ENCODE measurements at places on chromosomes 1 and 21.

DNA sequence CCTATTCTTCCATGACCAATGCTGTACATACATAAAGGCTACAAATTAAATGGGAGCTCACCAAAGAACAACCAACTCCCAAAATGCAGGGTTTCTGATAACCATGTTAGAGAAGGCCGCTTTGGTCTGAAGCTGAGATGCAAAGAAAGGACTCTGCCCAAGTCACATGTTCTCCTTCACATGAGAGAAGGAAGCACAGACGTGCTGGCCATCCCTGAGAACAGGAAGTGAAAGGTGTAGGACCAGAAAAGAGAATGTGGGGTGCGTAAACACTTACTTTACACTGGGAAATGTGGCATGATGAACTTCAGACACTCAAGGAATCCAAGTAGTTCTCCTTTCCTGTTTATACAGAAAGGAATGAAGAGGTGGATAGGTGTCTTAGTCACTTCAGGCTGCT is 31.7 kb upstream of the TADA1 start:
- no peak overlapping the region for H3K27ac ChIP-seq
- no peak for DNase-seq
- peaks cover 5% of the 10 kb centered on the region for H3K36me3 ChIP-seq
- peaks cover 29% of the 10 kb centered on the region for H3K4me1 ChIP-seq

GRCh38 chr1:202562444-202563060 is 147.7 kb downstream of the SYT2 start:
- no peak overlapping the region for H3K27ac ChIP-seq
- peaks cover 19% of the 10 kb centered on the region for H3K4me1 ChIP-seq
- DNase-seq: no peak
- no peak overlapping the region for H3K4me3 ChIP-seq
- H3K27me3 ChIP-seq: no peaks in the 10 kb centered on the region

DNA sequence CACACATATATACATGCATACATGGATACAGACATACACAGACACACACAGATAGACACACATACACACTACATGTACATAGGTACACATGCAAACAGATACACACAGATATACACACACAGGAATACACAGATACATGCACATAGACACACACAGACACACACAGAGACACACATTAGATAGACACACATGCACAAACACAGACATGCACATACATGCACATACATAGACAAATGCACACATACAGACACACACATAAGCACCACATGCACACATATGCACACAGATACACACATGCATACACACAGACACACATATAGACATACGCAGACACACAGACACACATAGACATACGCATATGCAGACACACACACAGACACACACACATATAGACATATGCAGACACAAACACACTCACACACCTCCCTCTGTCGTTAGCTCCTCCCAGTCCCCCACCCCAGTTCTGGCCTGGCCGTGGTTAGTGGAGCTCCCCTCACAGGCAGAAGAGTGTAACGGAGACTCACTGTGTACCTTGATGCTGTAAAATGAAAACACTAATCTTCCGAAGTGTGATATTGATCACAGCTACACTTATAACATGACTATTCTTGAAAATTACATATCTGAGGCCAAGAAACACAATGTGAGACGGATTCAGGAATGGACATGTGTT is 7.6 kb downstream of the UBASH3A start:
- no peak overlapping the region for H3K27ac ChIP-seq
- peaks cover 61% of the 10 kb centered on the region for H3K4me1 ChIP-seq
- no peak for DNase-seq
- H3K4me3 ChIP-seq: no peak overlapping the region

DNA sequence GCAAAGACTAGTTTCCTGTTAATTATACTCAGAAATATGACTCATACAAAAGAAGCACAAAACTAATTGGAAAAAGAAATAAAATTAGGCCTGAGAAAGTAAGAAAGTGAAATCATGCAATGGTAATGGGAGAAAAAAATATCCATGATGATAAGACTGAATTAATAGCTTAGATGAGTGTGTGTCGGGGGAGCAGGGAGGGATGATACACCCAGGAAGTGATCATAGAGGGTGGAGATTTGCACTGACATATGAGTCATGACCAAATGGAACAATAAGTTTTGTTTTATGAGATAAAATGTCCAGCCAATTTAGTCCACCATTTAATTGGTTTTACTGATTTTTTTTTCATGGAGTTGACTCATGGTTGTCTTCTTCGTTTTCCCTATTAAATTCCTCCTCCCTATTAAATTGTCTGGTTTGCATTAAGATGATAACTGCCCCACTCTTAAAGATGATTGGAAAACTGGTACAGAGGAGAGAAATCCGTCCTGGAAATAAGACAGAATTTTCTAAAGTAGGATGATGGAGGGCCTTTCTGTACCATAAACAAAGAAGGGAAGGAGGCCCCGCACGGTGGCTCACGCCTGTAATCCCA is 111.7 kb upstream of the KCNJ6 start:
- H3K4me3 ChIP-seq: no peak overlapping the region
- no peaks in the 10 kb centered on the region for H3K27me3 ChIP-seq
- H3K4me1 ChIP-seq: peaks cover 2% of the 10 kb centered on the region
- DNase-seq: no peak

GRCh38 chr1:29502911-29503840 is 266.9 kb downstream of the PTPRU start:
- H3K27ac ChIP-seq: no peak overlapping the region
- peaks cover 14% of the 10 kb centered on the region for H3K27me3 ChIP-seq
- no peak overlapping the region for H3K4me3 ChIP-seq
- no peaks in the 10 kb centered on the region for H3K36me3 ChIP-seq

DNA sequence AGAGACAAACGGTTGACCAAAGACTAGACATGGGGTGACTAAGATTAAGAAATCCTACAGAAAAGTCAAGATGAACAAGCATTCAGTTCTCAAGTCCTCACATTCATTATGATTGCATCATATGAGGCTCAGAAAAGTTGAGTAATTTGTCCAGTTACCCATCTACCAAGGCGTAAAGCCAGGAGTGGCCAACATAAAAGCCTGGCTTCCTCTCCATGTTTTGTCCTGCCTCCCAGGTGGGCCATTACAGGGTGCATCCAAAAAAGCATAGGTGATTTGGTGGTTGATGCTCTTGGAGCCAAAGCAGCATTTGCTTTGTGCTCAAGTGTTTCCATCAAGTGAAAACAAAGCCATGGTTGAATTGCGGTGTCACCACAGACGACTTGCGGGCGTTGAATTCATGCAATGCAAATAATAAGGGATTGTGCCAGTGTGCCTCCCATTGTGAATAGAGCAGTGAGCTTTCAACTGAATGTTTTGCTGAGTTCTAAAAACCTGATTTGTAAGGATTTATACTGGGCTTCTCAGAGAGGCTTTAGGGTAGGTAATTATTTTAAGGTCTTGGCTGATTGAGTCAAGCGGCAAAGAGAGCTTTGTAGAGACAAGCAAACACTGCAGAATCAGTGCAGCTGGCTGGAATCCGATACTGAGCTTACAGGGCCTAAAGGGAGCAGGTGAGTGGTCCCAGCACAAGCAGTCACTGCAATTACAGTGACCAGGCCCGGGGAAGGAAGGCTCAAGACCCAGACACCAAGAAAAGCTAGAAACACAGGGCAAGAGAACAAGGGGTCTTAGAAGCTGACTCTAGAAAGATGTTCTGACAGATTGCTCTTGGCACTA is 54.1 kb downstream of the KCNJ15 start:
- no peaks in the 10 kb centered on the region for H3K27me3 ChIP-seq
- peaks cover 5% of the 10 kb centered on the region for H3K4me1 ChIP-seq
- DNase-seq: no peak
- no peaks in the 10 kb centered on the region for H3K36me3 ChIP-seq
- H3K27ac ChIP-seq: no peak overlapping the region

GRCh38 chr21:45427331-45428271 is 22.6 kb downstream of the COL18A1 start:
- H3K4me1 ChIP-seq: no peaks in the 10 kb centered on the region
- no peak overlapping the region for H3K27ac ChIP-seq
- H3K36me3 ChIP-seq: no peaks in the 10 kb centered on the region
- DNase-seq: no peak
- no peaks in the 10 kb centered on the region for H3K27me3 ChIP-seq
